AG09309 (cell line): ENCODE measurements at places on chromosomes 3 and 15.

DNA sequence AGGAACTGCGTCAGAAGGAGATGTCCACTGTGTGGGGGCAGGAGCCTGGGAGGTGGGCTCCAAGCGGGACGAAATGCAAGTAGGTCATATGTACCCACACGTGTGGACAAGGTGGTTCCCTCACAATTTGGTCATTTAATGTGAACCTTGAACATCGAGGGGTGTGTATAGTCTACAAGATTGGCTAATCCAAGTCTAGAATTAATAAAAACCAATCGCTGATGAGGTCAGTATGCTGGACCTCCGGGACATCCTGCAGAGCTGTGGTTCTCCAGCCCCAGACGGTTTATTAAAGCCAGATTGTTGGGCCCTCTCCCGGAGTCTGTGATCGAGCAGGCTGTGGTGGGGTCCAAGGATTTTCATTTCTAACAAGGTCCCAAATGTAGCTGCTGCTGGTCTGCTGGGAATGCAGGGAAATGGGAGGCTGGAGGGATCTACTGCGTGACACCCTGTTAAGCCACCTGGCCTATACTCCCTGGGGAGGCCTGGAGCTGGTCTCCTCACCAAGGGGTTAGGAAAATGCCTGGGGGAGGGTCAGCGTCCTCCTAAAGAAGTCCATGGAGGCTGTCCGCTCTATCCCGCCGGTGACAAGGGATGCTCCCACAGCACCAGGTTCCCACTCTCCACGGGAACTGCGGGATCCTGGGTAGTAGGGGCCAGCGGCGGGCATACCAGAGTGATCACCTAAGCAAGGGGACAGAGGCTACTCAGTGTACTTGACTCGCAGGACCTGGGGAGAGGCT is 25.1 kb downstream of the PCSK6 start:
- no peak for DNase-seq

DNA sequence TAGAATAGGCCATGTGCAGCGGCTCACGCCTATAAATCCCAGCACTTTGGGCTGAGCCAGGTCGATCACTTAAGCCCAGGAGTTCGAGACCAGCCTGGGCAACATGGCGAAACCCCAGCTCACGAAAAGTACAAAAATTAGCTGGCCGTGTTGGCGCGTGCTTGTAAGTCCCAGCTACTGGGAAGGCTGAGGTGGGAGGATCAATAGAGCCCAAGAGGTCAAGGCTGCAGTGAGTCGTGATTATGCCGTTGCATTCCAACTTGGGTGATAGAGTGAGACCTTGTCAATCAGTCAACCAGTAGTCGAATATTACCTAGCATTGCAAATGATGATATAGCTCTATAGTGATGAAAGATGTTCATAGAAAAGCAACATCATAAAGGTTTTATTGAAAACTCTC is 51.9 kb downstream of the USP8 start:
- DNase-seq: no peak

- DNase-seq: no peak
Measured at GRCh38 chr3:157134620-157135191, 25.2 kb downstream of the CCNL1 start.

- no peak for DNase-seq
Measured at GRCh38 chr3:5227812-5228211, 40.3 kb downstream of the EDEM1 start.

- DNase-seq: no peak
Measured at GRCh38 chr15:74199297-74199652, 3.3 kb downstream of the STRA6 start.

DNA sequence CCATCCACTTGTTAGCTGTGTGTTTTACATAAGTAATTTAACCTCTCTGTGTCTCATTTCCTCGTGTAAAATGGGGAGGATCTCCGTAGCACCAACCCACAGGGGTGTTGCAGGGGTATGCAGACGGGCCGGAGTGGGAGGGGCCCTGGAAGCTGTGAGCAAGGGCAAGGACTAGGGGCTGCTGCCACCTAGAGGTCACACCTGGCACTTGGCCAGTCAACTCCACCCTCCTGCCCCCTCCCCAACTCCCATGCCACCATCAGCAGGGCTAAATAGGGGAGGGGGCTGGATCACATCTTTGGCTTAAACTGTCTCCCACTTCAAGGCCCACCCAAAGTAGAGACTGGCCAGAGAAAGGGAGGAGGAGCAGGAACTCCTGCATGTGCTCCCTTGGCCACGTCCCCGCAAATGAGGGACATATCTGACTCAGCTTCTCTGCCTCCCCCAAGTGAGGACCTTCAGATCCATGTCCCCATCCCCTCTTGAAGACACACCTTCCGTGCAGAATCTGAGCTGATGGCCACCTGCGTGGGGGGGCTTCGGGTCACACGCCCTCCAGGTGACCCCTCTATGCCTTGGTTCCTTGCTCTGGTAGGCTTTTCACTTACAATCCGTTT is 2.6 kb downstream of the CCDC9B start:
- DNase-seq: no peak

DNA sequence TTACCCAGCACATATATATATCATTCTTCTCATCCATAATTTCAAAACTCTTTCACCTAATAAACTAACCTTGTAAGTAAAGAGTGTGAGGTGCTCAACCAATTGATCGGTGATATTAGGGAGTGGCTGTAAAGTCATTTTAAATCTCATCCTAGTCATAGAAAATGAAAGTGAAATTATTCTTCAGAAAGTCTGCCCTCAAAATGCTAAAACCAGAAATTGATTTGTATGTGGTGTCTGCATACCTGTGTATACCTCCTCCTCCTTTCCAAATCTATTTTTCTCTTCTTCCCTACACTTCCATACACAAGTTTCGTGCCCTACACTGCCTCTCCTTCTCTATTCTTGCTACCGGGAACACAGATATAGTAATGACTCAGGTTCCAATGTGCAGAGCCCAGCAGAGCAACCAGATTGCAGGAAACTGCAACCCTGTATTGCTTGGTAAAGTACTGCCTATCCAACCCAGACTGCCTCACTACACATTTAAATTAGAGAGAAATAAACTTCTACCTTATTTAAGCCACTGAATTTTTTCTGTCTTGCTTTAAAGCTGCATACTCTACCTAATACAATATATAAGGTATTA is 7.4 kb upstream of the TBC1D5 start:
- no peak for DNase-seq

GRCh38 chr15:68192117-68192516 is 13.0 kb downstream of the CALML4 start:
- no peak for DNase-seq

GRCh38 chr15:32737304-32737703 is 19.5 kb downstream of the GREM1 start:
- DNase-seq: no peak

GRCh38 chr3:184656458-184656828 is 55.4 kb downstream of the MAGEF1 start:
- no peak for DNase-seq

GRCh38 chr15:65088643-65089021 is 12.1 kb downstream of the KBTBD13 start:
- DNase-seq: no peak

DNA sequence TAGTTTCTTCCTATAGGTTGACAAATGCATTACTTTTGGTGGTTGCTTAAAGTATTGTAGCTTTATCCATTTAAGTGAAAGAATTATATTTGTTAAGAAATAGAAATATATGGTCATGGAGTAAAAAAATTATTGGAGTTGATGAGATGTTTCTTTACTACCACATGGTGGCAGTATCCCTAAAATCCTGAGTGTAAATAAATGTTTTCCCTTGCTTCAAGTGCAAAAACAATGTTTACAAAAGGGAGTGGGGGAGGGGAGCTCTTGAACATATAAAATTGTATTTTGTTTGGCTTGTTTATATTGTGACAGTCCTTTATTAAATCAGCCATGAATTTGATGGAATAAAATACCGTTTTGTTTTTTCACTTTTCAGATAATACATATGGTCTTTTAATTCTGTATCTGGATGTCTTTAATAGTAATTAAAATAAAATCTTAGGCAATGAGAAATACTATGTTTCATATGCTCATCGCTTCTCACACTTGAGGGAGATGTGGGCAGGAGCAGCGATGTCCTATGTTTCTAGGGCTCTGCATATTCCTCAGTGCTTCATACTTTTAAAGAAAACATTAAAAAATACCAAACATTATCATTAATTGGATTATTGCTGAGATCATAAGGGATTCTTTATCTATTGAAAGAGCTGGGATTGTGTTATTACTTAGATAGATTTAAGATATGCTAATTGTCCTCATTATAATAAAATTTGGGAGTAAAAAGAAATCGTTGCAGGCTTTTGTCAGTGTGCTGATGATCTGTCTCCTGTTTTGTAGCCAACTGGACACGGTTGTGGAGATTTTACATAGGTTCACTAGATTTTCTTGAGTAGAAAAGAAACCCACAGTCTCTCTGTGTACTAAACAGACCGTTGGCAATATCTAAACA is 349.7 kb downstream of the TUSC7 start:
- no peak for DNase-seq

GRCh38 chr3:98587654-98588053 is 5.8 kb downstream of the CPOX start:
- DNase-seq: no peak

DNA sequence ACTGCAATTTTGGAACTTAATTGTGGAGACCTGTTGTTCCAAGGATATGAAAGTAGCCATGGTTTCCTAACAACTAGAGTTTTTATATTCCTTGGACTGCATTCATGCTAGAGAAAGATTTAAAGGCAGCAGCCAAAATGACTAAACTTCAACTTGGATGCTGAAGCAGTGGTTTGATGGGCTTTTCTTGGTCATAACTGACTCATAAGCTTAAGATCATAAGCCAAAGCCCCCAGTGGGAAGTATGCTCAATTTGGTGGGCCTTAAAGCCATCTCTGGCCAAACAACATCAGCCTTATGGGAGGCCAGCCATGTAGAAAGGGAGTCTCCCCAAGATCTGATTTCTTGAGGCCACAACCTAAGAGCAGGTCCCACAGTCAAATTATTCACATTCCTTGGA is 80.2 kb downstream of the ZNF280D start:
- DNase-seq: no peak

DNA sequence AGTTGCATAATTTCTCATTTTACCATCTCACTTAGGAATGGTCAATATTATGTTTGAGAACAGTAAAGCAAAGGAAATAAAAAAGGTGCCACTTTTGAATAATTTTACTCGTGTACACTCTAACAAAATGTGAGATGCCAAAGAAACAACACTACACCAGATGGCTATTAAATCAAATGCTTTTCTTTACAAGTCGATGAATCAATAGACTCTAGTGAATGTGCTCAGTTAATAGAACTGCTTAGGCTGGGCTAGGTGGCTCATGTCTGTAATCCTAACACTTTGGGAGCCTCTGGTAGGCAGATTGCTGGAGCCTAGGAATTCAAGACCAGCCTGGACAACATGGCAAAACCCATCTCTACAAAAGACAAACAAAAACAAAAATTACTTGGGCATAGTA is 87.9 kb downstream of the ZNF609 start:
- DNase-seq: no peak

- peak; percentile 29 for DNase-seq
Measured at GRCh38 chr15:81334768-81335435, 11.0 kb upstream of the STARD5 start.

GRCh38 chr3:138477120-138477519 is 42.7 kb downstream of the ESYT3 start:
- no peak for DNase-seq

DNA sequence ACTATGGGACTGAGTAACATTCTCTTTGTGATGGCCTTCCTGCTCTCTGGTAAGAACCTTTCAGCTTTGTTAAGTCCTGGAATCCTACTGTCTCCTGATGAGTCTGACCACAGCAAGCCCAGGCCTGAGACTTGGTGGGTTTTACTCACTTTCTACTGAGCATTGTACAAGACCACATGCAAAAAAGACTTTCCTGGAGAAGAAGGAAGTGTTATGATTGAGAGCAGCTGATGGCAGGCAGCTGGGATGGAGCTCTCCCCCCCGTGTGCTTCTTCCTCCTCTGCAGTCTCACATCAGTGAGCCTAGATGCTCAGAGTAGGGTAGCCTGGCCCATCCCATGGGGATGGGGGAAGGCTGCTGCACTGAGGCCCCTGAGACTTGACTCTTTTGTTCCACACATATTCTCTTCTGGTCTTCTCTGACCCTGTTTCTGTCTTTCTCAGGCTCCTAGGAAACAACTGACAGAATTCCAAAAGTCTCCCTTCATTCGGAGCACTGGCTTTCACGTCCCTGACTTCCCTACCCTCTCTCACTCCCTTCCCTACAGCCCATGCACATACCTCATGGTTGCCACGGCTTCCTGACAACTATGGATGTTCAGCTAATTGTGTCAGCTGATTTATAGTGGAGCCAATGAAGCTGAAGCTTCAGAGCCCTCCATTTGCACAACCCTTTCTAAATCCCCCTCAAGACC is 36.6 kb downstream of the CD86 start:
- no peak for DNase-seq

DNA sequence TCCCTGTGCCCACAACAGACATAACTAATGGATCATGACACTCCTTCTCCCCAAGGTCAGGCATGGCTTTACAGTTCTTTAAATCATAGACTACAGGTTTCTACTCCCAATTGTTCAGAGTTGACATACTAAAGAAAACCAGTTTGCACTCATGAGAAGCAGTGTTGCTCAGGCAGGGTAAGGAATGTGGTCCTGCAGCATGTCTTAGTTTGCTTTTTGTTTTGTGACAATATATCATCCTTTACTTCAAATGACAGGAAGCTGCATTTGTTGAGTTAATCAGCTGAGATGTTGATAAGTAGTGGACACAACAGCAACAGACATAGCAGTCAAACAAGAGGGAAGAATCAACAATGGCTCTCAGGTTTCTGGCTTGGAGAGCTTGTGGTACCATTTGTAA is 267.5 kb downstream of the SLCO3A1 start:
- DNase-seq: no peak

DNA sequence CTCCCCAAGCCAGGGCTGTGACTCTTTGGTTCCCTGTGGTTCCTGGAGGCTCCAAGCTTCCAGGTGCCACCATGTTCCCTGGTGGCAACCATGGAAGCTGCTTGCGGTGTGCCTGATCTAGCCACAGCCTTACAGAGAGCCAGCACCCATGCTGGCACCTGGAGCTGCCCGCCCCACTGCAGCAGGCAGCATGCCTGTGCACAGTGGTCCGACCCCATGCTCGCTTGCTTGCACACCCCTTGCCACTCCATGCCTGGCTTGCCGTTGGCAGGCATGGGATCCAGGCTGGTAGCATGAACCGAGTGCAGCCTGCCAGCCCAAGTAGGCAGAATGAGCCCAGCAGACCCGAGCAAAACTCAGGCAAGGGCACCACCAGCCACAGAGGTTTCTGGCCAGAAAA is 53.9 kb downstream of the SLMAP start:
- DNase-seq: no peak

DNA sequence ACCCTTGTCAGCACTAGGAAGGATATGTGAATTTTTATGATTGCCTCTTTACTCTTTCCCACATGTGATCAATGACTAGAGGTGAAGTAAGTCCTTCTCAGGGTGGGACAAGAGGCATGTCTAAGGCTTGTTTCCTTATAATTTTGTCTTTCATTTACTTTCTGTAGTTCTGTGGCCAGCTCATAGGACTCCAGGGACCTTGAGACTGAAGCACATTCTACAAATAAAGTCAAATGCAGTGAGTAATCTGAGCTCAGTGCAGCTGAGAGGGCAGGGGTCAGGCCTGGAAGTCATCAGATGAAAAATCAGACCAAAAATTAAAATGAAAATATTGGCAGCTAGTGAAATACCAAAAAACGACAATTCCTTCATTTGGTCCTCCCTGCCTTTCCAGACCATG is 424.7 kb upstream of the THBS1 start:
- no peak for DNase-seq
